SK-N-SH treated with all-trans-retinoic acid at 6 μM for 48 hours (cell line): ENCODE measurements at places on chromosomes 13 and 19.
A peak's percentile ranks its signal among the peaks of the same experiment; 100 is the strongest.

DNA sequence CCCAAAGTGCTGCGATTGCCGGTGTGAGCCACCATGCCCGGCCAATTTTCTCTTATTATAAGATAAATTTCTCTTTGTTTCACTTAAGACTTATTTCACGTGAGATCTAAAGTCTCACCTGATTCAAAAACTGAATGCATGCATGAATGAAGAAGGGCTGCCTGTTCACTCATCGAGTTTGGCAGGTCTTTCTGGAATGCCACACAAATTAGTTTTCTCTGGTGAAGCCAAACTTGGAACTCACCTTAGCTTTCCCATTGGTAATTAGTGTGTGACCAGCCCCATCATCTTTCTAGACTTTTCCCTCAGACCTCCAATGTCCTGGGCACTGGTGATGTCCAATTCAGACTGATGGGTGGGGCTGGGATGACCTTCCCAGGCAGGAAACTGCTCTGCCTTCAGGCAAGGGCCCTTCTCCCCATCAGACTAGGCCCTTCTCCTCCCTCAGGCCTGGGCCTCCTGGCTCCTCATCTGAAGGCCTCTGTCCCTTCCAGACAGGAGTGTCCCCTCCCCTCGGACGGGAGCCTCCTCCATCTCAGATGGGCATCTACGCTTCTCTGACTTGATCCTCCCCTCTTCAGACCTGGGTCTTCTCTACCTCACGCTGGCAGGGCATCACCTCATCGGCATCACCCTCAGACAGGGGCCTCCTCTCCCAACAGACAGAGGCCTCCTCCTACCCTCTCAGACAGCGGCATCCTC is 14.4 kb downstream of the C3 start:
- no peak for ATAC-seq

- ATAC-seq, result no peak
These were observed 1.2 kb downstream of the NOSIP start for GRCh38 chr19:49579193-49579592.

GRCh38 chr13:48506092-48506701 is 26.7 kb downstream of the RCBTB2 start:
- no peak for ATAC-seq

DNA sequence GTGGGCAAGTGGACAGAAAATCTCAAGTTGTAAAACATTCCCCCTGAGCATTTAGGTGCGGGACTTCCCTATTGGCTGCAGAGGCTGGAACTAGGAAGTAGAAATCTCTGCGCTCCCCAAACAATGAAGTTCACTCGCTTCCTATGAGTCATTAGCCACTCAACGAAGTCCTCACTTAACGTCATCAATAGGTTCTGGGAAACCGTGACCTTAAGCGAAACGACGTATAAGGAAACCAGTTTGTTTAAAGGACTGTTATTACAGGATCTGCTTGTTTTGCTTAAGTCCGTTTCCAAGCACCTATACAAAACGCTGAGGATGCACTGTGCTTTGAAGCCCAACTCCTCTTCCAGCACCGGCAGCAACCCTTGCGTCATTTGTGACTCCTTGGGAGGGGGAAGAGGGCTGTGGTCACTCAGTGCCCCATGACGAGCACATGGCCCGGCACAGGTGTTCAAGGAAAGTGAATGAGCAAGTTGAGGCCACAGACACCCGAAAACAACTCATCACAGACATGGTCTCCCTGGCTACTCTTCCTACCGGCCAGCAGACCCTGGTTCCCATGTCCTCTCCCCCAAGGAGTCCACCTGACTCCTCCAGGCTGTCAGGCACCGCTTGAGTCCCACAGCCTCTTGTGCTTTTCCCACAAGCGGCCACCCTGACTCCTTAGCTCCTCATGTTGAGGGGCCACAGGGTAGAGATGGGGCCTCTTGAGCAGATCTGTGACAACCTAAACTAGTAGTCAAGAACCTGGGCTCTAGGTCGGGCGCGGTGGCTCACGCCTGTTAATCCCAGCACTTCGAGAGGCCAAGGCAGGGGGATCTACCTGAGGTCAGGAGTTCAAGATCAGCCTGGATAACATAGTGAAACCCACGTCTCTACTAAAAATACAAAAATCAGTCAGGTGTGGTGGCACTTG is 4.8 kb downstream of the RPS16 start:
- ATAC-seq, result peak; percentile 58

GRCh38 chr19:37506387-37507166 is at the start of gene ZNF793:
Gene ZNF793 (plus strand): TSS chr19:37506939. CDS start chr19:37523440, 16,501 bp downstream.
- ATAC-seq, result peak; percentile 93

- peak; percentile 75 for ATAC-seq
These were observed 7.3 kb downstream of the MRPL4 start for GRCh38 chr19:10259162-10259905.

DNA sequence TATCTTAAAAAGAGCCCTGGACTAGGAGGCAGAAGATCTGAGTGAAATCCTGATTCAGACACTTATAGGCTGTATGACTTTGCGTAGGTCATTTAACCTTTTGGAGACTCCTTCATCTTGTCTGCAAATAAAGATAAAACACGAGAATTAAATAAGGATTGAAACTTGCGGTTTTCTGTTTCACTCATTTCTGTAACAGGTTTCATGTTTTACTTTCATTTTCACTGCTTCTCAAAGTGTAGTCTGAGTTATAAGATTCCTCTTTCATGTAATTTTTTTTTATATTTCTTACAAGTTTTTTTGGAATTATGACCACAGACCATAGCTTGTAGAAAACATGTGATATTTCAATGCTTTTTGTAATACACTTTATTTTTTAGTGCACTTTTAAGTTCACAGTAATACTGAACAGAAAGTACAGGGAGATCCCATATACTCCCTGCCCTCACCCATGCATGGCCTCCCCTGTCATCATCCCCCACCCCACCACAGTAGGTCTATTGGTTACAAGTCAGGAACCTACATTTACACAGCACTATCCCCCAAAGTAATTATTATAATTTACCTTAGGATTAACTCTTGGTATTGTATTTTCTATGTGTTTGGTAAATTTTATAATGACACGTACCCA is 174.6 kb downstream of the ITGBL1 start:
- peak; percentile 81 for ATAC-seq

- ATAC-seq, result no peak
These were observed 67.2 kb downstream of the HSPH1 start for GRCh38 chr13:31094331-31095015.

GRCh38 chr13:61824168-61824567 is 408.5 kb upstream of the PCDH20 start:
- ATAC-seq, result no peak

DNA sequence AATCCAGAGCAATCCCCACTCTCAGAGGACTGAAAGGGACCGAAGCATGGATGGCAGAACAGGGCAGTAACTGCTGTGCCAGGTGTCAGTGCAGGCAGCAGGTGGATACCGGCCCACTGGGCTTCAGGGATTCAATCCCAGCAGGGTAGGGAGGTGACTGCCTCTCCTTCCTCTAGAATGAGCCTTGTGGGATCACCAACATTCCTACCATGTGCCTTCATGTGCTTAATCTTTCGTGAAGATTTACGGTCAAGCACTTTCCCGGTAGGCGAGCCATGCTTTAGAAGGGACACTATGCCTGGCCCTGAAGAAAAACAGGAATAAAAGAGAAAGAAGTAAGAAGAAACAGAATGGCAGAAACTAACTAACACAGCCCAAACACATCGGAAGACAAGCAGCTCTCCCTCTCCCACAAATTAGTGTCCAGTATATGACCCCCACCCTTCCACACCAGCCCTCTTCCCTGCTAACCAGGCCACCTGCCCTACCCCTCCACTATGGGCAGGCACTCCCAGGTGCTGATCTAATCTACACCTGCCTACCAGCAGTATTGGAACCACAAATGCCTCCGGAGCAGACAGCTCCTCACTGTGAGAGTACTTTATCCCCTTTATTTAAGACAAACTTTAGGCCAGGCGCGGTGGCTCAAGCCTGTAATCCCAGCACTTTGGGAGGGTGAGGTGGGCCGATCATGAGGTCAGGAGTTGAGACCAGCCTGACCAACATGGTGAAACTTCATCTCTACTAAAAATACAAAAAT is 162.5 kb downstream of the NUFIP1 start:
- ATAC-seq, result no peak

- no peak for ATAC-seq
These were observed 471.9 kb downstream of the KCTD12 start for GRCh38 chr13:76414320-76414719.

- ATAC-seq, result no peak
These were observed 3.0 kb downstream of the MARK4 start for GRCh38 chr19:45254044-45254531.

- no peak for ATAC-seq
These were observed 777.2 kb downstream of the UQCRFS1 start for GRCh38 chr19:28435551-28436271.

DNA sequence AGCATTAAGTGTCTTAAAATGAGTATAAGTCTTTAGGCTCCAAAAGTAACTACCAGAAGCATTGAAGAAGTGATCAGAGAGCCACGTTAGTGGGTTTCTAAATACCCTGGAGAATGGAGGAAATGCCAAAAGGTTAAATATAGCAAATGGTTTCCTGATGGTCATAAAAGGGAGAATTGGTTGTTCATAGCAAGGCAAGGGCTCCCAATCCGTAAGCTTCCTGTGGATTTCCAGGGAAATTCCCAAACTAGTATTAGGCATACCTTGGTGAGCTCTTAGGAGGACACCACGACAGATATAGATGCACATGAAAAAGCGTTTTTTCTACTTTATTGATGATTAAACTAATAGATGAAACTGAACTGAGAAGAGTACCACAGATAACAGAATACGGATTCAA is 410.9 kb downstream of the FOXO1 start:
- ATAC-seq, result no peak

GRCh38 chr19:23315286-23315685 is 65.1 kb upstream of the ZNF724 start:
- no peak for ATAC-seq

DNA sequence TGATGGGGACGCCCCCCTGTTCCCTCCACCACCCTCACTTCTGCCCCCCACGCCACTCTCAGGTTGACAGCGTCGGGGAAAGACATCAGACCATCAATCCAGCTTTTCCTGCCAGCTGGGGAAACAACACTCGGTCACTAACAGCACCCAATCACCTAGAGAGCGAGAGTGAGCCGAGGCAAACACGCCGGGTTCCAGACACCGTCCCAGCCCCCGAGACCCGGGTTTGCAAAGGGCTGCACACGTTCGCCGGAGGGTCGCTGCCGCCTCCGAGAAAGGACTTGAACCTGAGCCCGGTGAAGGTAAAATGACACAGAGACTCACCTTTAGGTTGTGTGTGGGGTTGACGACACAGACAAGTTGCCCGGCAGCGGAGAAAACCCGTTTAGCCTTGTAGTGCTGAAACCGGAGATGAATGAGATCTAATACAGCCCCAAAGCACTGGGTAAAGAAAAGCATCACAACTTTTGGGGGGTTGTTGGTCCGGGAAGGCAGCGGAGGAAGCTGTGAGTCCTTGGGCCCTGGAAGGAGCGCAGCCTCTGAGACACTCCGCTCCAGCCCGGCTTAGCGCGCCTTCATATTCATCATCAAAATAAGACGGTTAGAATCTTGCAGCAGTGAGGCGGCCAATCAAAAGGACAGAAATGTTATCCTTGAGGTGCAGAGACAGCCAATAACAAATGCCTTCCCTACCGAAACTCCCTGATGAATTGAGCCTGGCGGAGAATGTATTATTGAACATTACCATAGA is at the start of gene SIAH3:
Gene SIAH3 (minus strand): TSS at position 583 of the 751 bp plus-strand sequence. CDS start 124 bp downstream, at position 459.
- peak; percentile 90 for ATAC-seq

- ATAC-seq, result no peak
These were observed 2.0 kb downstream of the PPP6R1 start for GRCh38 chr19:55256562-55257460.

- no peak for ATAC-seq
These were observed 107.0 kb upstream of the GPR12 start for GRCh38 chr13:26867451-26868091.

- no peak for ATAC-seq
These were observed 9.3 kb upstream of the GTF3A start for GRCh38 chr13:27415116-27415515.

DNA sequence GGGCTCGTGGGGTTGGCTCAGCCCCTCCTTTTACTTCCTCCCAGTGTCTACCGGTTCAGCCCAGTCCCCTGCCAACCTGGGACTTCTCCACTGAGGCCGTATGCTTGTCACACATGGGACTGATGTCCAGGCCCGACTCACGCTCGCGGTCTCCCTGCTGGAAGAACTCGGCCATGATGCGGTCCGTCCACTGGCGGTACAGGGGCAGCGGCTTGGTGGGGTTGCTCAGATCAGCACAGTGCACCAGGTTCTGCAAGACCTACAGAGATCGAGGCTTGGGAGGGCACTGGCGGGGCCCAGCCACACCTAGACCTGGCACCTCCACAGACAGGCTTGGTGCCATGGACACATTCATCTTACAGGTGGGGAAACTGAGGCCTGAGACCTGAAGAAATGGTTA is 7.8 kb upstream of the RAB3A start:
- no peak for ATAC-seq

DNA sequence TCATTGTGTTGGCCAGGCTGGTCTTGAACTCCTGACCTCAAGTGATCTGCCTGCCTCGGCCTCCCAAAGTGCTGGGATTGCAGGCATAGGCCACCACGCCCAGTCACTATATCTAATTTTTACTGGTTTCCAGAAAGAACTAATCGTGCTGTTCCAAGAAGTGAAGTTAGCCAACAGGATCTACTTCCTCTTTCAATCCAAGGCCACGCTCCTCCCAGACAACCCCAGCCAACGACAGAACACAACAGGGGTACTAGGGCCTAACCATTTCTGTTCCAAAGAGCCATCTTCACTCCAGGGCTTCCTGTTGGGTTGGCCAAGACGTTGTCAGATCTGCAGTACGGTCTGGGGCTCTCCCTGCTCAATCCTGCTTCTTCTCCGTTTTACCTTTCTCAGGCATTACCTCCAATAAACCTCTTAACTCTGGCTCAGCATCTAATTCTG is 7.0 kb upstream of the LSM14A start:
- no peak for ATAC-seq

DNA sequence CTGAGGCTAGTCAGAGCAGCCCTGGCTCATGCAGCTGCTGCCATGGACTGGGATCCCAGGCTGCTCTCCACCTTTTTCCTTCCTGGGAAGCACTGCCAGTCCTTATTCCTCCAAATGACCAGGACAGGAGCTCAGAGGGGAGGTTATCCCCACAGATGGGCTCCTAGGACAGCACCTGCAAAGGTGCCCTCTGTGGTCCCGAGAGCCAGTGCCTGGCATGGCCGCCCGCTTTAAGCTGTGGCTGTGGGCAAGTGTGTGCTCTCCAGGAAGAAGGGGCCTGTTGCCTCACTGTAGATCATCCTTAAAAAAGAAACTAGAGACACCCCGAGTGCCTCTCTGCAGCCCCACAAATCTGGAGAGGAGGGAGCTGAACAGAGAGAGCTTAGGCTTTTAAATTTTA is 83.6 kb downstream of the C1QTNF9 start:
- no peak; the same call in 2 of the 3 replicates for ATAC-seq

GRCh38 chr13:44380404-44381165 is 7.0 kb downstream of the SERP2 start:
- ATAC-seq, result peak; percentile 47

DNA sequence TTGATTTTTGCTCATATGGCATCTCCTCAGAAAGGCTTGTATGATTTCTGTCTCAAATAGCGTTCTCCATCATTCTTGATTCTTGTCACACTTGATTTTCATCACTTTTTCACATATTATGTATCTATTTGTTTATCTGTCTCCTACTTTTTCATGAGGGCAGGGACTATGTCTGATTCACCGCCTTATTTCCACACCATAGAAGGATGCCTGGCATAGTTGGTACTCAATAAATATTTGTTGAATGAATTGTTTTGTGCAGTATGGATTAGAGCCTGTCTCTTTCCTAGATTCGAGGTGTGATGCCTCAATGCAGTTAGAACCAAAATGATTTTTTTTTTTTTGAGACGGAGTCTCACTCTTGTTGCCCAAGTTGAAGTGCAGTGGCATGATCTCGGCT is 12.1 kb downstream of the SAE1 start:
- no peak for ATAC-seq
